ENCODE measurements at places on chromosomes 4 and X.
A peak's percentile ranks its signal among the peaks of the same experiment; 100 is the strongest.

GRCh38 chrX:69070949-69071650 is 94.2 kb downstream of the PJA1 start:
- no peak for DNase-seq

DNA sequence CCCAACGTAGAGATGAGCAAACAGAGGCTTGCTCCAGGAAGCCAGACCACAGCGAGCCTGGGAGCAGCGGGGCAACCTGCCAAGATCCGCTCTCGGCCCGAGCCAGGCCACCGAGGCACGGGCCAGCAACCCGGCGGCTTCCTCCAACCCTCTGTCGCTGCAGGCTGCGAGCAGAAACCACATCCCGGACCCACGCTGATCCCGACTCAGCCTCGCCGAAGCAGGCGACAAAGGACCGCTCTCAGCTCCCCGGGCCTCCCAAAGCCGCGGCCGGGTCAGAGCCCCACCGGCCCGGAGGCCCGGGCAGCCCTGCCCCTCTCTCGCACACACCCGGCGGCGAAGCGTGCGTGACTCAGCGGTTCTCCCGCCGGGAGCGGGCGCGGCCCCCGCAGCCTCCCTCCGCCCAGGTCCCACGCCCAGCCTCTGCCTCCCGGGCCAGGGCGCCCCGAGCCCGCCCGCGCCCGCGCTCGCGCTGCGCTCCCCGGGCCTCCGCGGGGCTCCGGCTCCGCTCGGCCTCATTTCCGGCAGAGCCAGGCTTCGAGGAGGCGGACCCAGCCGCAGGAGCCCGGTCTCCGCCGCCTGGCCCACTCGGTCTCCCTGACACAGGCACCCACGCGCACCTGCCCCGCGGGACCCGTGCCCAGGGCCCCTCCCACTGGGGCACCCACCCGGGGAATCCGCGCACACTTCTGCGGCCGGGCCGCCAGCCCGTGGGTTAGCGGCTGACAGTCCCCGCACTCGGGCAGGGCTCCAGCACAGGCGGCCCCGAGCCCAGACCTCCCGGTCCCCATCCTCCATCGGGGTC is 1.7 kb downstream of the PPP2R2C start:
- no peak for DNase-seq

DNA sequence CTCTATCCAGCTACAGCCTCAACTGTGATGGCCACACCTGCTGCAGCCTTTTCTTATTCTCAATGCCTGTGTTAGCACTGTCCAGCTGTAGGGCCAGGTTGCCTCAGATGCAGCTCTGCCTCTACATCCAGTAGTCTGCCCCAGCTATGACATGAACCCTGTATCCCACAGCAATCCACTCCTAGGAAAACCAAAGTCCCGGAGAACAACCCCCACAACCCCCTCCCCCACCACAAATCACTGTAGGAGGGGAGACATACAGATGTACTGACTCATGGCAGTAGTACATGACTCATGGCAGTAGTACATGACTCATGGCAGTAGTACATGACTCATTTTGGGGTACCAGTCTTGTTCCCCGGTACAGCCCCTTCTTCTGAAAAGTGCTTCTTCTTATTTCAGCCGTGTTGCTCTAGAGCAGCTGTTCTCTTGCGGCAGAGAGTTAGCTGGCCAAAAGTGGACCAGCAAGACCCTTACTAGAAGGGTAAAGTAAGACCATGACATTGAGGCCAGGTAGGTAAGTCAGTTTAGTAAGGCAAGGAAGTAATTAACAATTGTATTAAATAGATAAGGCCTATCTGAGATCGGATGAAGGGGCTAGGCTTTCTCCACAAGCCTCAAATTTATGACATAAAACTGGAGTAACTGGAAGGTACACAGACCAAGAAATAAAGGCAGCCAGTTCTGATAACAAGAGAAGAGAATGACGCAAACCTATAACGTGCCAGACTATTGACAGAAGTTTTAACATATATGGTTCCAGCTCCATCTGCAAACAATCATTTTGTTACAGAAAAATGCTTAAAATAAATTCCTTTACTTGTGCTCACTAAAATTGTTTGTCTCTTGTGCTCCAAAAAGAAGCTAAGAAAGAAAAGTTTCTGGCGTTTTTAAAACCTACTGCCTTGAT is 221.4 kb downstream of the TACR3 start:
- DNase-seq: no peak

GRCh38 chrX:103730796-103731493 is 20.2 kb downstream of the TMEM31 start:
- DNase-seq: no peak

DNA sequence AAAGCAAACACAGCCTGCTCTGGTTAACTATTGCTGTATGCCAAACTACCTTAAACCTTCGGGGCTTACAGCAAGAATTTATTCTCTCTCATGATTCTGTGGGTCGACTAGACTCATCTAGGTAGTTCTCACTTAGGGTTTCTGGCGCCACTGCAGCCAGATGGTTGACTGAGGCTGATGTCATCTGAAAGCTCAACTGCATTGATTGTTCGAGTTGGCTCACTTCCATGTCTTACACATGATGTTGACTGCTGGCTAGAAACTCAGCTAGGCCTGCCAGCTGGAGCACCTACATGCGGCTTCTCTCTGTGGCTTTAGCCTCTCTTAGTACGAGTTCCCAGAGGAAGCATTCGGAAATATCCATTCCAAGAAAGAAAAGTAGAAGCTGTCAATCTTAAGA is 103.2 kb downstream of the SRPX start:
- no peak for DNase-seq

DNA sequence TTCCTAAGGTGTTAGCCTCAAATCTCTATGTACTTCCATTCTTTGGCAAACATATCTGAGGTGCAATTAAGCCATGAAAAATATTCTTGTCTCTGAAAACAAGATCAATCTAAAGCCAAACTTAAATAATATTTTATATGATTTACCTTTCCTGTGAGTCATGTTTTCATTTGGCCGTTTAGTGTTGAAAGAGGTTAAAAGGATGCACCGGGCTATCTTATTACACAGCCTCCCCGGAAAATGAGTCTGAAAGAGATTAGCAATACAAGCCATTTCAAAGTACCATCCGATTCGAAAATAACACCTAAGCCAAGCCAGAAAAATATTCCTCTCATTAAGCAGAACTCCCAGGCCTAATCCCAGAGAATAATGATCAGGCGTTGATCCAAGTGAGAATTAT is 161.5 kb upstream of the EPHA5 start:
- DNase-seq: no peak

DNA sequence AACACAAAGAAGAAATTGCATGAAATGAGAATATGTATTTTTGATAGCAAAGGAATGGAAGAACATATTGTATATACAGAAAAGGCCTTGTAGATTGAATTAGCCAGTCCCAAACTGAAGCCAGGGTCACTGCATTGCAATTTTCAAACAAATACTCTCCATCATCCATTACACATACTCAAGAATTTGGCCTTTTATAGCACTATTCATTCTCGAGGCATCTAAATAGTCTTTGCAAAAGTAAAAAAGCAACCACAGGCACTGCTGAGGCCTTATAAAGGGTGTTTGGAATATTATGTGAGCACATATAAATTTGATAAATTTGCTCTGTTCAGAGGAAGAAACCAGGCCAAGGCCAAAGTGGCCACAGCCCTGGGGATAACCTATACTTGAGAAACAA is 123.0 kb downstream of the ZNF827 start:
- no peak for DNase-seq

DNA sequence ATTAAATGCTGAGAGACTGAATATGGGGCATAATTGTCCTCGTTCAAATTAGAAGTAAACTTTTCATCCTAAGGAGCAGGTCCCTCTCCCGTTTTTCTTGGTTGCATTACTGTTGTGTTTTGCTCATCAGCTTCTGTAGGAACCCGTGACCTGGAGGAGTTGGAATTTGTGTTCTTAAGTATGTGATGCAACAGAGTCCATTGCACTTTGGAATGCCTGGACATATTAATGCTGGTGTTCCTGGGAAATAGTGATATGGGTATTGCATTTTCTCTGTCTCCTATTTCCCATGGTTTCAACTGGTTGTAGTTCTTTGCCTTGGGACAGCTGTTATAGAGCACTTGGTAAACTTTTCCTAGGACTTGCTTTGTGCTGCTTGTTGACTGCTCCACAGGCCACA is 417.8 kb upstream of the LCORL start:
- no peak for DNase-seq

DNA sequence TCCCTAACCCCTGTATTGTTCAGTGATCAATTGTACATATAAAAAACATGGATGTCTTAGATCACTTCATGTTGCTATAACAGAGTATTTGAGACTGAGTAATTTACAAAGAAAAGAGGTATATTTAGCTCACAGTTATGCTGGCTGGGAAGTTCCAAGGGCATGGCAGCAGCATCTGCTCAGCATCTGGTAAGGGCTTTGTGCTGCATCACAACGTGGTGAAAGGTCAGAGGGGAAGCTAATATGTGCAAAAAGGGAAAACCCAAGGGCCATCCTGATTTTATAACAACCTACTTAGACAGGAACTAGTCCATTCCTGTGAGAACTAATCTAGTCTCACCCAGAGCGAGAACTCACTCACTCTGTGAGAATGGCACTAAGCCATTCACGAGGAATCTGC is 128.2 kb upstream of the OTUD4 start:
- no peak for DNase-seq

DNA sequence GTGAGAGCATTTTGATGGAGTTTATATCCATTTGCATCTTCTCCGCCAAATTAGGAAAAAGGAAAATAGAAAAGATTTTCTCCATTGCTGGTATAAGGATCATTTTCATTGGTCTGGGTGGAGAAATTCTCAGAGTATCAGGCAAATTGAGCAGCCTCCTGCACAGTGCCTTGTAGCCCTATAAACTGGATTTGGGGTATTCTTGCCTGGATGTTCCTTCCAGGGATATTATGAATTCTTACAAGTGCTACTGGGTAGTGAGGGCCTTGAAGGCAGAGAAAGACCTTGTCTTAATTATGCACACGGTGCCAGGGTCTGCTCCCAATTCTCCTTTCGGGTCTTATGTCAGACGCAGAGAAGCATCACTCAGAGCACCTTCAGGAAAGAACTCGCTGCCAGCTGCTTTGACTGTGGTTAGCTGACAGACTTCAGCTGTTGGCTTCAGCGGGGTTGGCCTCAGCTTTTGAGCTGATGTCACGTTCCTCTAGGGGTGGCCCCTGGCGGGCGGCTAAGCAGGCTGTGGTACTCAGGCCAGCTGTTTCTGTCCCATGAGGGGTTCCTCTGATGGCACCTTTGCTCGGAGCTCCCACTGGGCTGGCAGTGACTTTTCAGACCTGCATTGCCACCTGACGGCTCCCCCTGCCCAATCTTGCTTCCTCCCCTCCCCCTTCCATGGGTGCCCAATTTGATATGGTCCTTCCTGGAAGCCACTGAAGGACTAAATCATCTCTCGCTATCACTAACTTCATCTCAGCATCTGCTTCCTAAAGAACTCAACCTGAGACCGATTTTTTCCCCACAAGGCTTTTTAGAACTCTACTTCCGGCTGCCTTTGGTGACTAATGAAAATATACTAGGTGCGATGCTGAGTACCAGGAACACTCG is 519.5 kb downstream of the BCOR start:
- peak; percentile 67 for DNase-seq

- DNase-seq: no peak
Measured at GRCh38 chr4:138182838-138183426, 59.2 kb downstream of the SLC7A11 start.

DNA sequence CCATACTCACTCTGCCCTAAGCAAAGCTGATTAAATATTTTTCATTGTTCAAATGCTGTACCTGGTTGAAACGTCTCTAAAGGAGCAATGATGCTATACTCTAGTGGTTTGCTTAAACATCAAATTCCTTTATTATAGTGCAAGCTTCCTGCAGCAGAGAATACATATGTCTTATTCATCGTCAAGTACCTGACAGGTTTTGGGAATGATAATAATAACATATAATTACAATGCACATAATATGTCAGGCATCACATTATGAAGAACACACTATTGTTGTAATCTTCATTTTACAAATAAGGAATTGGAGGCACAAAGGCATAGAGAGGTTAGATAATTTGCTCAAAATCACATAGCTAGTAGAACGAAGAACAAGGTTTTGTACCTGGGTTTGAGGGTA is 151.6 kb downstream of the GRIA2 start:
- no peak for DNase-seq

DNA sequence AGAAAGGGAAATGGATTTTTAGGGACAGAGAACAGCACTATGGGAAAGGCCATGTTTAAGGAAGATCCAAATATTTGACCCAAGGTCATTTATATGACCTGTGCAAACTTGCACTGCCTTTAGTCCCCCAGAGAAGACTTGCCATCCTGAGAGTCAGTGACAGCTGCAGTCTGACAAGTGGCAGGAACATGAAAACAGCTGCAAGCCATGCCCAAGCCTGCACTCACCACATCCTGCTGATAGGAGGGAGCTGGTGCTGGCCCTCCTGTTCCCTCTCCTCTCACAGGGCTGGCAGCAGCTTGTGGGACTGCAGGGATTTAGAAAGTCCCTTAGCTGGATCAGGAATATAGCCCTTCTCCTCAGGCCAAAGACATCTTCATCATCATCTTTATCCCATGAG is 187.7 kb downstream of the RAP1GDS1 start:
- peak; percentile 90 for DNase-seq

- DNase-seq: no peak
Measured at GRCh38 chrX:152537373-152537772, 86.3 kb upstream of the GABRA3 start.

GRCh38 chr4:138802499-138802898 is 213.1 kb upstream of the NOCT start:
- DNase-seq: no peak

DNA sequence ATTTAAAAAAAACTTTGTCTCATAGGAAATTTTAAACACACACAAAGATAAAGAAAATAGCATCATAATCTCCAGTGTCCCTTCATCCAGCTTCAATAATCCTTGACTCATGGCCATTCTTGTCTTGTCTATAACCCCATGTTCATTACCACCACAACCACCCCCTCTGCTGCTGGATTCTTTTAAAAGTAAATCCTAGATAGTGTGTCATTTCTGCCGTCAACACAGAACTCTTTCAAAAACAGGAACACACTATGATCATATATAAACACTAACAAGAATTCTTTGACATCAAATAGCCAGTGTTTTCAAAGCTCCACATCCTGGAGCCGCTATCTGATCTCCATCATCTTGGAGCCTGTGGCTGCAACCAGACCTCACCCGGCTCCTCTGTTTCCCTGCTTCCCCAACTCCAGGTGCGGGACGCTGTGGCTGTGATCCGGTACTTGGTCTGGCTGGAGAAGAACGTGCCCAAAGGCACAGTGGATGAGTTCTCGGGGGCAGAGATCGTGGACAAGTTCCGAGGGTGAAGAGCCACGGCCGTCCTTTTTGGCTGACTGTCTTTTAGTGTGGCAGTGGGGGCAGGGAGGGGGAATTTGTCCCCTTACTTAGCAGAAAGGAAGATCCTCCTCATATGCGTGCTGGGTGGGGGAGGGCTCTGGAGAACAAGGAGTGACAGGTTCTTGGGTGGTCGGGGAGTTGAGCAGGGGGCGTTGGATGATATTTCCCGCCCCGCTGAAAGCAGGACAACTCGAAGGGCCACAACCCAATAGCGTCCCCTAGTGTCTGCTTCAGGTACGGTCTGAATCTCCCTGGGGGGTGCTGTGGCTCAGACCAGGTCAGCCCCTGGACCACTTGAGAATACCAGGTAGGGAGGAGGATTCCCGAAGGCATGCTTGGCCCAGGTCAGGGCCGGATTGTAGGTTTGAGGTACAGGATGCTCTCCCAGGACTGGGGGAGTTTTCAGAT is 15.6 kb downstream of the XPNPEP2 start:
- DNase-seq: no peak
